Fibroblast of villous mesenchyme (primary cell): ENCODE measurements at places on chromosomes 4 and X. TPM values are rescaled to one million over a fixed set of nuclear protein-coding genes. Genes with fewer than 3 reads are reported as not detected.

NDST3 gene
- under 0.01 and 0.32 TPM in 2 replicates for total RNA-seq

GRCh38 chr4:54218736-54219135 is 10.4 kb upstream of the PDGFRA start:
- no peak for DNase-seq

AR gene
- 10.8 and 11.3 TPM in 2 replicates for total RNA-seq

DNA sequence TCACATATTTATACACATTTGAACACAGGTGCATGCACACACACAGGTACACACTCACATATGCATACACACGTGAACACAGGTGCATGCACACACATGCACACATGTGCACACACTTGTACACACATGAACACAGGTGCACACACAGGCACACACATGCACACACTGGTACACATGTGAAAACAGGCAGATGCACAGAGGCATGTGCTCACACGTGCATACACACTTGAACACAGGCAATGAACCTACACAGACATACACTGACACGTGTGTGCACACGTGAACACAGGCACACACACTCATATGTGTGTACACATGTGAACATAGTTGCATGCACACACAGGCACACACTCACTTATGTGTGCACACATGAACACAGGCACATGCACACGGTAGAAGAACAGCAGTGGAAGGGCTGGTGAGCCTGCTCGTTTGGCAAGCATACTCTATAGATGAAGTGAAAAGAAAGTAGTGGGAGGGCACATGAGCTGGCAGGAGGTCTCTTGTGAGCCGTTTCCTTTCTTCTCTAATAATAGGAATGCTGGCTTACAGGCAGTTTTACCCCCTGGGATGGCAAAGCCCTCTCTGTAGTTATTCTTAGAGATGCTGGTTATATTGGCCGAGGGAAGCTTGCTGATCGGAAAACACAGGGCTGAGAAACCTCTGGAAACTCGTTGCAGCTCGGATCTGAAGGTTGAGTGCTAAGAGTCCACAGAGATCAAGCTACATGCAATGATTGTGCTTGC is 279.6 kb upstream of the CLNK start:
- DNase-seq = no peak

DNA sequence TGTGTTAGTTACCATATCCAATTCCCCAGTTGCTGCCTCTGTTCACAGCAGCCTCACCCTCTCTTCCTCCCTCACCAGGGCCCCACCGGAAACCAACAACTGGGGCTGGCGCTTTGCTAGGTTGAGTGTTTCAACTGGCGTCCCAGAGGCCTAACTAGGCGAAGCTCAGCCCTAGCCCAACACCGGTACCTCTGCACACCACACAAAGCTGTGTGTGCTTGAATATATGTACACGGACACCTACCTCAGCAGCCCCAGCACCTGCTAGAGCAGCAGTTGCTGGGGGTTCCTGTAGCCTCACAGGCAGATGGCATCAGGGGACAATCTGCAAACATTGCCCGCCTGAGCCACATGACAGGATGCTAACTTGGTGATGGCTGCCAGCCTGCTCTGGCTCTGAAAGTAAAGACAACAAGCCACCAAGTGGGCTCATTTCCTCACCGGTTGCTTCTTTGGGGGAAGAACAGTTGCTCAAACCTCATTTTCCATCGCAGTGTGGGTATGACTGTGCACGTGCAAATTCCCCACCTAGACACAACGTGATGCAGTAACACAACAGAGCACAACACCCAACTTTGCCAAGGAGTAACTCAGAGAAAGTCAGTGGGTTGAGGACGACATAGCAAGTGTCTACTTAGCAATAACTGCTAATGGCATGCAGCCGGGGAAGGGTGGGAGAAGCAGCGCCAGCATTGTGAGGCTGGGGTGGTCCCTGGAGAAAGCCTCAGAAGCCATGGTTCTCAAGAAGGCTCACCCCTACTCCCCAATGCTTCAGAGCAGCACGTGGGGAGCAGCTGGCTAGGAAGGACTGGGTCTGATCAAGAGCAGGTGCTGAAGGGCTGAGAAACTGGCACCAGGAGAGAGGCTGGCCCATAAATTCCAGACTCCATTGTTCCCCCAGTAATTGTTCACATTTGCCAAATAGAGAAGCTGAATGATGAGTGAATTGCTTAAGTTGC is 139.5 kb downstream of the SH3KBP1 start:
- no peak for DNase-seq

DNA sequence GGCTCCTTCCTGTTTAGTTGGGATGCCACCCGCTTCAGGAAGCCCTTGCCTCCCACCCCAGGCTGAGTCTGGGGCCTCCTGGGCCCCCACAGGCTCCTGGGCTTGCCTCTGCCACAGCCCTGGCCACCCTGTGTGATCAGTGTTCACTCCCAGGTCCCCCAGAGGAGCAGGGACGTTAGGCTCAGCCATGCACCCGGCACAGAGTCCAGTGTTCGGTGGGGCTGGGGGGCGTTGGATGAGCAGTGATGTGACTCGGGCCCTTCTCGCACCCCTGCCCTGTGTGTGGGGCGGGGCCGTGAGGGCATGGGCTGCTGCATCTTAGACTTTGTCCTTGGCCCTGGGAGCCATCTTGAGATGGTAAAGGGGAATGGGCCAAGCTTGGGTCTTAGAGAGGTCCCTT is 29.9 kb upstream of the HTRA3 start:
- no peak for DNase-seq

DNA sequence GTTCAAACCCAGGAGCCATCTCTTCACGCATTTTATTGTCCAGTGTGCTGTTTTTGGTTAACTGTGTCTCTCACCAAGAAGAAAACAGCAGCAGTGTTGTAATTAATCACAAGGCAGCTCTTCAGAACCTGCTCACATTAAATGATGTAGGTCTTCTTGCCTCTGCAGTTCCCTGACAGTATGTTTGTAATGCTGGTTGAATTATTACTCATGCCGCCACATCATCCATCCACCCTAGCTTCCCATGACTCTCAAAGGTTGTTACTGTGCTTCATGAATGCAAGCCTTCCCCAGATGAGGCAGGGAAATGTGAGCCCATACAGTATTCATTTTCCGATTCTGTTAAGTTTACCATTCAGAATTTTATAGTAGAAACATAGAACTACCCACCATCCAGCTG is 17.4 kb downstream of the TLR10 start:
- DNase-seq = peak; percentile 14

GRCh38 chrX:116749943-116750342 is 287.2 kb upstream of the CT83 start:
- no peak for DNase-seq

DNA sequence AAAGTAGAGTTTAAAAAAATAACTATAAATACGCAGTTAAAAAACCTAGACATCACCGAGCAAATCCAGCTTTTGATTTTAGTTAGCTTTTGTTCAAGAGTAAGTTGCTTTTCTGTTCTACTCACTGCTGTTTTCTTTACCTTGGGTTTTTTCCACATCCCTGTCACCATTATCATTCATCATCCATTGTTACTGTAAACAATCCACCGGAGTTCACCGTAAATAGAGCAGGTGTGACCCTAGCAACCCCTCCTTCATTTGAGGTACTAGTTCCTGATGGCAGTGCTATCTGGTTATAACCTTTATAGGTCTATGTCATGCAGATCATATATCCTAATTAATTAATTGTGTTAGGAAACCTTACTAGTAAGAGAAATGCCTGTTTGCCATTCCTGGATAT is 43.0 kb upstream of the TEX13D start:
- no peak for DNase-seq

ETDB gene
- total RNA-seq = not detected in 2 replicates

RHOH gene
- total RNA-seq = under 0.01 TPM in 1 of 2 replicates, not detected in the other

DNA sequence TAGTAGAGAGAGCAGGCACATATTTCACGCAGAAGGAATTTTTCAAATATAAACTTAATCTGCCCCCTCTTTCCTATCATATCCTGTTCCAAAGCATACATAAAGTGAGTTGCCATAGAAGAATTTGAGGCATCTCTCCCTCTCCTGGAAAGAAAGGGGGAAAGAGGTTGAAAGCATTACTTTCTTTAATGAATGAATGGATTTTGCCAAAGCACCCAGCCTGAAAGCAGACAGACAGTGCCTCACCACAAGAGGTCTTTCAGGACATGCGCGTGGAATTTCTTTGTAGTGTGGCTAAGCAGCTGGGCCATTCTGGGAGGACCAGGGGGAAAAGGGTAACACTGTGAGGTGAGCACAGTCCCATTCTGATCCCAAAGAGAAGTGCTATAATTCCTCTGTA is 651.4 kb downstream of the IQCM start:
- DNase-seq = peak; percentile 24

DNA sequence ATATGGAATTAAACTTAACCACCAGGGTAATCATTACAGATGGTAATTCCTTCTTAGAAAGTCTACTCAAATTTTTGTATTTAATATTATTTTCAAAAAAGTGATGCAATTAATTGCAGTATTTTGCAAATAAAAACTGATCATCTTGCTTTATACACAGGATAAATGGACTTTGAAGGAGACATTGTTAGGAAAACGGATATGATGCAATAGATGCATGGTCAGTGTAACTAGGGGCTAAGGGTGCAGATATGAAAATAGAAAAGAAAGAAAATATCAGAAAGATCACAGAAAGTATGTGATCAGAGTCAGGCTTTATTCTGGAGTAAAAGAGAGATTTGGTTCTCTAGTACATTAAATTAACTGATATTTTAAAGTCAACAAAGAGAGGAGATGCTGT is 401.7 kb downstream of the TLL1 start:
- DNase-seq = no peak

DNA sequence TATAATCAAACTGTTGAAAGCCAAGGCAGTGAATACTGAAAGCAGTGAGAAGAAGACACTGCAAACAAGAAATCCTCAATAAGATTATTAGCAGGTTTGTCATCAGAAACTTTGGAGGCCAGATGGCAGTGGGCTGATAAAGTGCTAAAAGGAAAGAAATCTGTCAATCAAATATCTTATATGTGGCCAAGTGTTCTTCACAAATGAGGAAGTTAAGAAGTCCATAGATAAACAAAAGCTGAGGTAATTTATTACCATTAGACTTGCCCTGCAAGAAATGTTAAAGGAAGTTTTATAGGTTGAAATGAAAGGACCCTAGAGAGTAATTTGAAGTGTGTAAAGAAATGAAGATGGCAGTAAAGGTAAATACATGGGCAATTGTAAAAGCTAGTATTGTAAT is 586.6 kb downstream of the RAPGEF2 start:
- no peak for DNase-seq

- peak; percentile 80 for DNase-seq
Measured at GRCh38 chr4:175453456-175453855, 358.6 kb downstream of the GPM6A start.

GRCh38 chrX:107324493-107325310 is 118.3 kb downstream of the DNAAF6 start:
- peak; percentile 22 for DNase-seq

DNA sequence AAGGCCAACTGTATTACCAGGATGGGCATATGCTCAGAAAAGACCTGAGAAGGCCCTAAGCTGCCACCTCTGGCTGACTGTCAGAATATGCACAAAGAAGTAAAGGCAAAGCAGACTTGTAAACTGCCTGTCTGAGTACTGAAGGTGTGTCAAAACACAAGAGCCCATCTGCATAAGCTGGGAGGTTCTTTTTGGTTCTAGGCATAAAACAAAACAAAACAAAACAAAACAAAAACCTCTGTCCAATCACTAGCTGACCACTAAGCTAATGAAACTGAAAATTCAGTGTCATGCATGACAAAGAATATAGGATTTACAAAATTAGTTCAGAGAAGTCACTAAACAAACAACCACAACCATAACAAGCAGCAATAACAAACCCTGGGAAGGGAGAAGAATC is 20.6 kb downstream of the SH3D19 start:
- peak; percentile 79 for DNase-seq

DNA sequence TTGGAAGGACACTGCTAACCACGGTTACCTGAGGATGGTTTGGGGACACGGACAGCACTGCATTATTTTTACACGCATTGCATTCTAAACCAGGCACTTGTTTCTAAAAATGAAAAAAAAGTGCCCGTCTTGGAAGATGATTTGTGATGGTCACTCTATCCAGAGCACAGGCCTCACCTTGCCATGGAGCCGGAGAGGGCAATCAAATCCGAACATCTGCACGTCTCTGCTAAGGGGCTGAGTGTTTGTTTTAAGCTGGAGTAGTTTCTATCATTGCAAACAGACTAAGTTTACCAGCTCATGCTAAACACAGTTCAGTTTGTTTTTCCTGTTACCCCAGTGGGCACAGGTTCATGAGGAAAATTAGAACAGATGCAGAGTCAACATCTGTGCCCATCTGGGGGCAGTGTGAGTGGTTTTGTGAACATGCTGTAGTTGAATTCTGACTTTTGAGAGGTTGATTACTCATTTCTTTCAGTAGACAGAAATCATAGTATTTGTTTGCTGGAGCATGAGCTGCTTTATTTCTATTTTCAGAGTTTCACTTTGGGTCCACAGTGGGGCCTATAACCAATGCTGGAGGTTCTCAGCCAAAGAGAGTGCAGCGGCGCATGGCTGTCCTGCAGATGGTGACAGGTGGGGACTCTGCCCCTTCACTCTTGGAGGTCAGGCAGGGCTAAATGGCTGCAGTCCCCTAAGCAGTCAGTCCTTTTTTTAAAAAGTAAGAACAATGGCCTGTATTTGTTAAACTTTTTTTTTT is 65.4 kb upstream of the ENPP6 start:
- DNase-seq = no peak

GRCh38 chrX:134173541-134174272 is 63.3 kb upstream of the CCDC160 start:
- no peak for DNase-seq

DNA sequence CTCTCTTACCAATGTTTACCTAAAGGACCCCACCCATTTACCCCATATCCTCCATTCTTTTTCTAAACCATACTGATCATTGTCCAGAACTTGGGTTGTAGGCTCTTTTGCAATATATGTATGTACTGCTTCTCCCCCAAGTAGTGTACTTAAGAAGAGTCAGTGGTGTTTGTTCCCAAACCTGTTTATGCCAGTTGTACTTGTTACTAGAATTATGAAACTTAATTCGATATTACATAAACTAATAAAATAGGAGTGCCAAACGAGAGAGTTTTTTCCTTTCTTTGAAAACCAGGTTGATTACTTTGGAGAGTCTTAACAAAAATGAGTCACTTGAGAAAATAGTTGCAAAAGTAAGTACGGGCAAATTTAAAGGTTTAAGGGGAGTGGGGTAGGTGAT is 96.3 kb downstream of the GEMIN8 start:
- peak; percentile 19 for DNase-seq

- peak; percentile 27 for DNase-seq
Measured at GRCh38 chr4:3291969-3292570, 751 bp upstream of the RGS12 start.

SATL1 gene
- total RNA-seq = under 0.01 TPM in 1 of 2 replicates, not detected in the other

DDX53 gene
- under 0.01 TPM in 1 of 2 replicates, not detected in the other for total RNA-seq

SMIM10L2A gene
- under 0.01 TPM in 1 of 2 replicates, not detected in the other for total RNA-seq

RRH gene
- 0.32 TPM in 1 of 2 replicates, not detected in the other for total RNA-seq

- peak; percentile 26 for DNase-seq
Measured at GRCh38 chr4:94334962-94335361, 7.7 kb downstream of the HPGDS start.

DNA sequence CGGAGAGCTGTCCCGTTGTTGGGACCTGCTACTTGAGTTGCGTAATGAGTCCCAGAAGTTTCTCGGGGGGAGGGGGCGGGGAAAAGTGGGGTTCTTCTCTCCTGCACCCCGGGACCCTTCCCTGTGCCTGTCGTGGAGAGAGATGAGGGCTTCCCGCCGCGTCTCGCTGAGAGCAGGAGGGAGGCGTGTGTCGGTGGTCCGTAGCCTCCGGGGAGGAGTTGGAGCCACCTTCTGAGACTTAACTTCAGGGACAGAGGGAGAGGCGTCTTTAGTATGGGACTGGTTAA is 698 bp downstream of the AFF1 start:
- no peak for DNase-seq
